ENCODE measurements at places on chromosomes 12 and 14.

- no peak for DNase-seq
Observed at GRCh38 chr12:24600551-24600950, 348.4 kb downstream of the BCAT1 start.

DNA sequence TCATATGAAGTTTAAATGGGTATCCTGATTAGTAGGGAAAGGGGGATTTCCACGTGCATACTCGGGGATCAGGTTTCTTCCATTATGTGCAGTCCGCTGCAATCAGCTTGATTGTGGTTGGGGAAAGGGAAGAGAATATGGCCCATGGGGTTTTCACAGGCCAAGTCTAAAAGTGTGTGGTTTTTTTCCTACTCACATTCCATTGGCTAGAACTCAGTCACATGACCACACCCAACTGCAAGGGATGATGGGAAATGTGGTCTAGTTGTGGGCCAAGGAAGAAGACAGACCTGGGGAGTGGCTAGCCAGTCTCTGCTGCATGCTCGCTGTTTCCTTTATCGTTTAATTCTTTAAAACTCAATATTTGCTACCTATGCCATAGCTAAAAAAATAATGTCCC lies 105.1 kb downstream of the PRIMA1 start:
- no peak for DNase-seq

- DNase-seq: no peak
Observed at GRCh38 chr12:5088586-5089264, 45.0 kb downstream of the KCNA5 start.

- DNase-seq: no peak
Observed at GRCh38 chr12:46276756-46277155, 7.9 kb upstream of the SLC38A1 start.

GRCh38 chr12:46380881-46381280 lies 8.3 kb upstream of the SLC38A2 start:
- DNase-seq: no peak

GRCh38 chr14:98350213-98350612 lies 921.8 kb downstream of the BCL11B start:
- no peak for DNase-seq

- DNase-seq: peak; percentile 65
Observed at GRCh38 chr12:13196130-13196921, at the start of gene EMP1. Gene EMP1, plus strand, starts transcription at chr12:13196726. Its CDS starts 14,785 bp downstream, at chr12:13211511.

DNA sequence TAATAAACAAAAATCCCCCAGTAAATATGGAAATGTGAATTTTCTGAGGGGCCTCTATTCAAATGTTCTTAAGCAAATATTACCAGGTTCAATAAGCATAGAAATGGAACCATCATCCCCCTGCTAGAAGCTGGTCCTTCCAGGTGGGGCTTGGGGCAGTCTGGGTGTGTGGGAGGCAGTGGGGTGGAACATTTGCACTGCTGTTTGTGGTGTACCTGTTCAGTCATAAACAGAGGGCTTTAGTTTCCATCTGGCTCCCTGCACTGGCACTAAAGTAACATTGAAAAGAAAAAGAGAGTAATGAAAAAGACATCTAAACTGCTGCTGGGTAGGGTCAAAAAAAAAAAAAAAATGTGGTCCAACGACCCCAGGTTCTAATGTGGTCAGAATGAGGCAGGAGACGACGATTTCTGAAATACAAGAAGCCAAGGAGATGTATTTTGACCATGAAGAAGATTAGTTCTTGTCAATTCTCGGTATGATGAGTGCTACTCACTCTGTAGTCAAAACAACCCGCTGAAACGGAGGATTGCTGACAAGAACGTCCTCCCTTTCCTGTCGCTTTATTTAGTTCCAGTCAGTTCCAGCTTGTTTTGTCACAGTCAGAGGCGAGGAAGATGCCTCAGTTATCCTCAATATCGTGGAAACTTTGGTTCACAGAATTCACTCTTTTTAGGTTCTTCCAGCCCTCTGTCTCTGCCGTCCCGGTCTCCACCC lies 44.2 kb upstream of the MANSC4 start:
- DNase-seq: no peak

- no peak for DNase-seq
Observed at GRCh38 chr14:92906420-92906819, 16.5 kb upstream of the CHGA start.

- DNase-seq: no peak
Observed at GRCh38 chr12:123917337-123917850, 55.2 kb downstream of the CCDC92 start.

DNA sequence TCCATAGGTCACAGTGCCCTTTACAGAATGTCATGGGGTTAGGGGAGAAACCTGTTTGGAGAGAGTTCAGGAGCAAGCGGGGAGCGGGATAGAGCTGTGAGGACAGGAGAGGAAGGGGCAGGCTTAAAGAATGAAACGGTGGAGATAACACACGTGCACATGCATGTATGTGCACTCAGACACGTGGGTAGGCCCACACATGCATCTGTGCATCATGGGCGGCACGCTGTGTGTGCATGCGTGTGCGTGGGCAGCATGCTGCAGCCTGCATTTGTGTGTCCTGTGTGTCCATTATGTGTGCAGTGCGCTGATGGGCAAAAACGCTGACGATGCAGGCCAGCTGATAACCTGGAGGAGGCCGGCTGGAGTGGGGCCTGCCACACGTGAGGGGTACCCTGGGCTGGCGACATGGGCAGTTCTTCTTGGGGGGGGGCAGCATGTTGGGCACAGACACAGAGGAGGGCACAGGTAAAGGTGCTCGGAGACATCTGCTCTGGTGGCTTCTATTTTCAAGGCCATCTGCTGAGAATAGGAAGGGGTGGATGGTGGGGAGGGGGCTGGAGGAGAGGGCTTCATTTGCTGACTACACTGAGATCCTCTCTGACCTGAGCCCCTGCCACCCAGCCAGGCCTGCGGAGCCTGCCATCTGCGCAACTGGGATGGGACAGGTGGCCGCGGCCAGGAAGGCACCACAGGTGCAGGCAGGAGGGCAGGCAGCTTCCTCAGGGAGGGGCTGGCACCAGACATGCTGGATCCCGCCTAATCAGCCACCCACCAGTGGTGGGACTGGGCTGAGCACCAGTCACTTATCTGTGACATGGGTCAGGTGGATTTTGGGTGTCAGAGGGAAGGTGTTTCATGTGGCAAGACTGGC lies 4.6 kb upstream of the ANKRD9 start:
- DNase-seq: no peak

GRCh38 chr14:61747342-61747741 lies 14.9 kb upstream of the SNAPC1 start:
- DNase-seq: no peak

- DNase-seq: no peak
Observed at GRCh38 chr12:83074358-83074894, 387.7 kb downstream of the TMTC2 start.

DNA sequence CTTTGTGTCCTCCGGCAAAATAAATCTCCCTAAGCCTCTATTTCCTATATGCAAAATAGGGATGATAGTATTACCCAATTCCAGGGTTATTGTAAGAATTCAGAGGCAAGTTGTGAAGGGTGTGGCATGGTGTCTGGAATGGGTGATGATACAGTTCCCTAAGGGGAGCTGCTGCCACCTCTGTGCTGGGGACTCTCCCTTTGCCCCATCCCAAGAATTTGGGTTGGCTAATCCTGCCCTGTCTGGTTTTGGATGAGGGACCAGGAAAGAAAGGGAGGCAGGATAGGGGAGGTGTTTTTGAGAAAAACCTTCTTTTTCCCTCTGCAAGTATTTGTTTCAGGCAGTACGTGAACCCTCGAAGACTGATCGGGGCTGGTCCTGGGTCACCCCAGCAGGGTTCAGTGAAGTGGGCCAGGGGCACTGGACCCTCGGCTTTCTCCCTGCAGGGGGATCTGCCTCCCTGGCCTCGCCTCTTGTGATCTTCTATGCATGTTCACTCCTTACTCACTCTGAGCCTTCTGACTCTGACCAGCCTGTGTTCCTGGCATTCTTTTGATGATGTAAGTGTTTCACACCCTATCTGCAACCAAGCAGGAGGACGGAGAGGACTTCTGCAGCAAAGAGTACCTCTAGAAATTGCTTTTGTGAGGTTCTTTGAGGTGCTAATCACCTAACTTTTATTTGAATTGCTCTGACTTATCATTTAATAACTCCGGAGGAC lies 60.8 kb downstream of the RASSF3 start:
- DNase-seq: no peak

DNA sequence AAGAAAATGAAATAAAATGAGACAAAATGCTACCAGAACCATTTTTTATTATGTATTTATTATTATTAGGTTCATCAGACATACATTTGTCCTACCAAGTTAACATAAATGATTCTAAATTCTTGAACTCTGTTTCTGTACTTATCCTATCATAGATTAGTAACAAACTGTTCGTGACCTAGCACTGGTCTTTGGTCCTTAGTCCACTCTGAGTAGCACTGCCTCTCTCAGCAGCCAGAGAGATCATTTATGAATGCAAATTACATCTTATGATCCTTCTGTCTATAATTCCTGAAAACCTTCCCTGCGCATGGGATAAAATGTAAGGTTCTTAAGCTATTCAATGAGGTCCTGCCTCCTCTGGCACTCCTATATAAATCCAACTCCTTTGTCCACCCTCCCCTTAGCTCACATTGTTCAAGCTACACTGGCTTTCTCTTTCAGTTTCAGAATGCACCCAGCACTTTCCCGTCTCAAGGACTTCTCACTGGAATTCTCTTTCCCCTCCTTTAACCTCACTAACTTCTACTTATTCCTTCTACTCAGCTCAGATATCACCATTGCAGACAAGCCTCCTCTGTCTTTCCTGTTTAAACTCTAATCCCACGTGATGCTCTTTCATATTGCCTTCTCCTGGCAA lies 17.1 kb downstream of the PDZRN4 start:
- DNase-seq: no peak

GRCh38 chr14:104119119-104119487 lies 19.3 kb upstream of the KIF26A start:
- no peak for DNase-seq

DNA sequence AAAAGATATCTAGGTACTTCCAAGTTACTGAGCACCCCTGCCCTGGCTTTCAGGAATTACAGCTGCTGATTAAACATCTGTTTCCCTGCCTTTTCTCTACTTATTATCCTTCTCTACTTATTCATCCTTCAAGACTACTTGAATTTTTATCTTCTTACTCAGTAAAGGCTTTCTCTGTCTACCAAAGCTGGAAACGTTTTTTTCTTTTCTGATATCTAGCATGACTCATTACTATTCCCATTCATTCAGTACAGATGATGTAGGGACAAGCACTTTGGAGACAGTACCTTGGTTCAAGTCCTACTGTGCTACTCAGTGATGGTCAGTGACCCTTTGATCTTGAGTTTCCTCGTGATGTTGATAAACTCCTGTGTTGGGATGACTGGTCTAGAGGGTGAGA lies 848.7 kb downstream of the NRXN3 start:
- DNase-seq: no peak

DNA sequence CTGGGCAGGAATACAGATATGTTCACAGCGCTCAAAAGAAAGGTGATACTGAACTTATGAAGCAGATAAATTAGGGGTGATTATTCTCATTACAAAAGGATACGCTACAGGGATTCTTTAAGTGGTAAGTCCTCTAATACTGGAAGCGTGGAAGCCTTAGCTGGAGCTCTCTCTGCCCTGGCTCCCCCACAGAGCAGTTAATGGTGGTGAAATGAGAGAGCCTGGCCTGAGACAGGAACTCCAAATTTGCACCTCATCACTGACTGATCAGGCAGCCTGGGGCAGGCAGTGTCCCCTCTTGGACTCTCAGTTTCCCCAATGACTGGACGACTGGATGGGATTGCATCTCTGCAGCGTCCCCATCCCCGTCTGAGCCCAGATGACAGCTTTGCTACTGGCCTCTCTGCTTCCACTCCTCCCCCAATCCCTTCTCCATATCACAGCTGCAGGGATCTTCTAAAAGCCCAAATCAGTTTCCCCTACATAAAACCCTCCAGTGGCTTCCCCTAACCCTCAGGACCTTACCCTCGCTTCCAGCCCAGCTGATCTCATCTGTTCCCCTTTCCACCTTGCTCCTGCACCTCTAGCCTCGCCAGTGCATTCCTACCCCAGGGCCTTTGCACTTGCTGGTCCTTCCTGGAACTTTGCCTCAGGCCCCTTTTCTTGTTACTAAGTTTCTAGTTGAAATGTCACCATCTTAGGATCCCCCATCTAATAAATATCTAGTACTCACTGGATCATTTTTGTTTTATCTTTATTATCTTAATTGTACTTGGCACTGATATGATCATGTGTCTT lies 171.7 kb upstream of the LHX5 start:
- no peak for DNase-seq

DNA sequence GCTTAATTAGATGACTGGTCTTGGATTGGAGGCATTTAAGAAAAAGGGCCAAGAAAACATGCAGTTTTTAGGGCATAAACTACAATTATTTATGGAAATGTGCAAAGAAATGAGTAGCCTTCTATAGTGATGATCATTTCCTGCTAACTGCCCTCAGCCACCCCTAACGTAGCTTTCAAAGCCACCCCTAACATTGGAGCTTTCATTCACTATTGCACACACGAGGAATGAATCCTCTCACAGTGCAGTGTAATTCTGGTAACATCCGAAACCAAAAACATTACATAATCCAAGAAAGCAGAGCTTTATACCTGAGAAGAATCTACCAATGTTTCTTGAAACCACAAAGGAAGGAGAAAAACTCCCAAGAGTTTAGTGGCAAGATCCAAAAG lies 1003.6 kb downstream of the TMEM121 start:
- no peak for DNase-seq

DNA sequence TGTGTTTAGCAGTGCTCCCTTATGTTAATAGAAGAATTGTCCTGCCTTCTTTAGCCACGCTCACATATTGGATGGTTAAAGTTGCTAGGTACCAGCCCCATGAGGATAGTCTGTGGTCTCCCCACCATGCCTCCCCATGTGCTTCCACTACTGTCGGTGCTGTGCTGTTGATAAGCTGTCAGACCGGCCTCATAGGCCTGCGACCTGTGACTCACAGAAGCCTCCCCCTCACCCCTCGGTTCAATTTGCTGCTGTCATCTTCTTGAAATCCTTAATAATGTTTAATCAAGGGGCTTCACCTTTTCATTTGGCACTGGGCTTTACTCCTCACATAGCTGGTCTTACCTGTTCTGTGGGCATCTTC lies 227.2 kb downstream of the NPAS3 start:
- DNase-seq: no peak

GRCh38 chr12:122081083-122081696 lies 2.6 kb downstream of the MLXIP start:
- no peak for DNase-seq

GRCh38 chr12:116143909-116144308 lies 133.6 kb downstream of the MED13L start:
- no peak for DNase-seq

DNA sequence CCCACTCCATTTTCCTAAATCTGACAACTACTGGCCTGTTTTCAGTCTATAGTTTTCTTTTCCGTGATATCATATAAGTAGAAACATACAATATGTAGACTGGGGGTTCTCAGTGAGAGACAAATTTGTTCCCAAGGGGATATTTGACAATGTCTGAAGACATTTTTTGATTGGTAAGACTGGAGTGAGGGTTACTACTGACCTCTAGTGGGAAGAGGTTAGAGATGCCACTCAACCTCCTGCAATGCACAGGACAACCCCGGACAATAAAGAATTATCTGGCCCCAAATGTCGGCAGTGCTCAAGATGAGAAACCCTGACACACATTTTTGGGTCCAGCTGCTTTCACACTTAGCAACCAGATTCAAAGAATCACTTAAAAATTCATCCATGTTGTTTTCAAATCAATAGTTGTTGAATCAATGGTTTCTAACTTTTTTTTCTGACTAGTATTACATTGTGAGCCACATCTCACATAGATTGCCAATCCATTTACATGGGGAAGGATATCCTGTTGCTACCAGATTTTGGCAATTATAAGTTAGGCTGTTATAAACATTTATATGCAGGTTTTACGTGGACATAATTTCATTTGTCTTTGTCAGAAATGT lies 307.1 kb downstream of the RPL10L start:
- DNase-seq: no peak

- DNase-seq: peak; percentile 48
Observed at GRCh38 chr12:94109160-94109559, 39.2 kb upstream of the PLXNC1 start.

All from activated T-cell treated with anti-CD3 and anti-CD28 coated beads for 4 hours (primary cell).